ELR (cell line): ENCODE measurements at places on chromosomes 5 and 9.

DNA sequence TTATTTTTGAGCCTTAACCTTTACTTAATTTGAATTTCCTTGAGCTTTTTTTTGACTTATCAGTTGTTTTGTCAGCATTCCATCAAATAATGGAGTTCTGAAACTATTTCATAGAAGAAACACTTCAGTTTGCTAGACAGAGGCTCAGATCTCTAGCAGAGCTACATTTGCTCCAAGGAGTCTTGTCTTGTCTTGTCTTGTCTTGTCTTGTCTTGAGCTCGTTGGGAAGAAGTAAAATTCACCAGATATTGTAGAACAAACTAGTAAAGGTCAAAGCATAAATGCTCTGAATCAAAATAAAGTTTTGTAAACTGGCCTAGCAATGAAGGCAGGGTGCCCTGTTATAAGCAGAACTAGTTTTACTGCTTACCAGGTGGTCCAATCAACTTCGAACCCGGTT is 33.5 kb downstream of the RAB24 start:
- DNase-seq = no peak

- peak; percentile 0 for DNase-seq
Measured at GRCh38 chr9:118100529-118101419, 396.6 kb downstream of the TLR4 start.

DNA sequence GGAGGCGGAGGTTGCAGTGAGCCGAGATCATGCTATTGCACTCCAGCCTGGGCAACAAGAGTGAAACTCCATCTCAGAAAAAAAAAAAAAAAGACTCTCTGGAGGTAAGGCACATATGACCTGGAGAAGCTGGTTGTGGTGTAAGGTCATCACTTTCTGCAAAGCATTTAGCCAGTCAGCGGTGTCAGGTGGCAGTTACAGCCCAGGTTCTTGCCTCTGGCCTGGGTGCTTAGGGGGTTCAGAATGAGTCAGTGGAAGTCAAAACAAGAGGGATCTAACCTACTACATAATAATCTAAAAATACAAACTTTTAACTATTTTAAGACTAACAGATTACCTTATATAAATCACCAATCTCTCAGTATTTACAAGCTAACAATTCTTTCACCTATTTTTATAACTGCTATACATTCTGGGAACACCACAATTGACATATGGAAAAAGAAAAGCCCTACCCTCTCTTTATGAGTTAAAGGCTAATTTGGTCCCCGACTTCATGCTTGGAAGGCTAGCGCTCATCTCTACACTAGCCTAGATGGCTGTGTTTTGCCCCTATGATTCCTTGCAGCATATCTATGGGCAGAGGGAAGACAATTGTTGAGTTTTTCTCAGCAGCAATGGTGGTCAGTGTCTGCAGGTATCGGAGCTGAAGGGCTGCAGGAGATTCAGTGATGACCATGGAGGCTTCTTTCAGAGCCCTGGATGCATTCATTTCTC is 29.2 kb downstream of the STOM start:
- no peak for DNase-seq

GRCh38 chr5:35488791-35489190 is 128.9 kb upstream of the SPEF2 start:
- DNase-seq = peak; percentile 4

GRCh38 chr5:97157689-97158088 is 15.3 kb upstream of the LIX1 start:
- no peak for DNase-seq

GRCh38 chr9:98961513-98962180 is 17.9 kb downstream of the COL15A1 start:
- no peak for DNase-seq

DNA sequence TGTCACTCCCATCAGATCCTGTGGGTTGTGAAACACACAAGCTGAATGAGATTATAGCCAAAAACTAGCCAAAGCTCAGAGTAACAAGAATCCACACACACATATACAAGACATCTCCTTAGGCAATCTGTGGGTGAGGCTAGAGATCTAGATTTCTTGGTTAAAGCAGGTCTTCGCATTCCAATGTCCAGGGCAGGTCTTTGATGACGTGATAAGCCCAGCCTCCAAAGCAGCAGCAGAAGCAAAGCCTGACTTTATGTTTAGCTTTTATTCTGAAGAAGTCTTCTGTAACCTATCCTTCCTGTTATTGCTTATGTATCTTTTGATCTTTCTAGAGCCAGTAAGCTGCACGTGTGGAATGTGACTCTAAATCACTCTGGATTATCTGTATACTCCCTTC is 199.1 kb upstream of the SLC30A5 start:
- DNase-seq = no peak

GRCh38 chr5:80122579-80122978 is 87.4 kb downstream of the THBS4 start:
- no peak for DNase-seq

DNA sequence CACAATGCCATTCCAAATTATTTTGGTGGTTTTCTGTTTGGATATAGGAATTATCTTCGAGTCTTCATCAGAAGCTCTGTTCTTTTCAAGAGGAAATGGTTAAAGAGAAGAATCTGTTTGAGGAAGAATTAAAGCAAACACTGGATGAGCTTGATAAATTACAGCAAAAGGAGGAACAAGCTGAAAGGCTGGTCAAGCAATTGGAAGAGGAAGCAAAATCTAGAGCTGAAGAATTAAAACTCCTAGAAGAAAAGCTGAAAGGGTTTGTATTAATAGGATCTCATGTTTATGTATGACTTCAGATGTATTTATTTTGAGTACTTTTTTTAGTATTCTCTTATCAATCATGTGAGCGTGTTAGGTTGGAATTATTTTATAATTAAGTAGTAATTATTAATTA is 15.0 kb downstream of the HMMR start:
- no peak for DNase-seq

- DNase-seq = no peak
Measured at GRCh38 chr5:29150840-29151239, 2042.6 kb upstream of the CDH6 start.

GRCh38 chr5:173296737-173297676 is 31.2 kb downstream of the STC2 start:
- no peak for DNase-seq

DNA sequence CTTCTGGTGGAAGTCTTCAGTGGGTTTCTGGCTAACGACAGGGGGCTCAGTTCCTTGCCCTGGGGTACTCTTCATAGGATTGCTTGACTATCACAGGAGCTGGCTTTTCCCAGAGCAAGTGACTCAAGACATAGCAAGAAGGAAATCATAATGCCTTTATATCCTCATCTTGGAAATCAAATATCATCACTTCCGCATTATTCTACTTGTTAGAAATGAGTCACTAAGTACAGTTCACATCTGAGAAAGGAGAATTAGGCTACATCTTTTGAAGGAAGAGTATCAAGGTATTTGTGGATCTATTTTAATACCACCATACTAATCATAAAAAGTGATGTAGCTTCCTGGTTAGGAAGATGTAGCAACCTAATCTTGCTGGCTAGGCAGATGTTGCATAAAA is 148.2 kb upstream of the RAI14 start:
- peak; percentile 40 for DNase-seq

DNA sequence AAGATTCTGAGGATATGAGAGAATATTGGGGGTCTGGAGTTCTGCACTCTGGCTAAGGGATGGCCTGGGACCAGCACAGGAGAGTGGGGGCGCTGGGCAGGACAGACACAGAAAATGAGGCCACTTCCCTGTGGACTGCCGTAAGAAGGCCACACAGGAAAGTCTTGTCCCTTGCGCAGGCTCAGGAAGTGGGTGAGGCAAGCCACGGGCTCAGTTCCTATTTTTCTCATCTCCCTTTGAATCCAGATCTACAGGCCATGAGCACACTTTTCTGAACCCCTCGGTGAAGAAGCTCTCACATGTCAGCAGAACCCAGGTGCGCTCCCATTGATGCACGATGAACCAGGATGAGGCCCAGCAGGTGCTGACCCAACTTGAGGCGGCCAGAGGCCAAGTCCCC is 207.4 kb downstream of the AGTPBP1 start:
- no peak for DNase-seq

- no peak for DNase-seq
Measured at GRCh38 chr9:109723781-109724180, 56.2 kb upstream of the PALM2AKAP2 start.

GRCh38 chr5:58849921-58850667 is 267.2 kb downstream of the RAB3C start:
- peak; percentile 57 for DNase-seq

DNA sequence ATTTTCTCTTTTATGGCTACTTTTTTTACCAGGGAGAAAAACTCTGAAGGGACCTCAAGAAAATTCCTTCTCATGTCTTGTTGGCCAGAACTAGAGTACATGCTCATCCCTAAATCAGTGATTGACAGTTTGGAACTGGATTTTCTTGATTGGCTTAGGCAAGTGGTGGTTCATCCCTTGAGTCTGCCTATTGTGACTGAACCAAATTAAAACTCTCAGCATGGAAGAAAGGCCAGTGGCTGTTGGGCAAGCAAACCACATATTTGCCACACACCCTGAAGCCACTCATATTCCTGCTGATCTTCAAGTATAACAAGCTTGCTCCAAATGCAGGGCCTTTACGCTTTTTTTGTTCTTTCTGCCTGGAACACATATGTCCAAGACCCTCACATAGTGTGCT is 7.2 kb upstream of the HOMER1 start:
- no peak for DNase-seq

- peak; percentile 96 for DNase-seq
Measured at GRCh38 chr5:126594748-126595485, at the start of gene ALDH7A1. Gene ALDH7A1, minus strand, starts transcription at chr5:126595219. Its CDS starts 21 bp downstream, at chr5:126595198.

DNA sequence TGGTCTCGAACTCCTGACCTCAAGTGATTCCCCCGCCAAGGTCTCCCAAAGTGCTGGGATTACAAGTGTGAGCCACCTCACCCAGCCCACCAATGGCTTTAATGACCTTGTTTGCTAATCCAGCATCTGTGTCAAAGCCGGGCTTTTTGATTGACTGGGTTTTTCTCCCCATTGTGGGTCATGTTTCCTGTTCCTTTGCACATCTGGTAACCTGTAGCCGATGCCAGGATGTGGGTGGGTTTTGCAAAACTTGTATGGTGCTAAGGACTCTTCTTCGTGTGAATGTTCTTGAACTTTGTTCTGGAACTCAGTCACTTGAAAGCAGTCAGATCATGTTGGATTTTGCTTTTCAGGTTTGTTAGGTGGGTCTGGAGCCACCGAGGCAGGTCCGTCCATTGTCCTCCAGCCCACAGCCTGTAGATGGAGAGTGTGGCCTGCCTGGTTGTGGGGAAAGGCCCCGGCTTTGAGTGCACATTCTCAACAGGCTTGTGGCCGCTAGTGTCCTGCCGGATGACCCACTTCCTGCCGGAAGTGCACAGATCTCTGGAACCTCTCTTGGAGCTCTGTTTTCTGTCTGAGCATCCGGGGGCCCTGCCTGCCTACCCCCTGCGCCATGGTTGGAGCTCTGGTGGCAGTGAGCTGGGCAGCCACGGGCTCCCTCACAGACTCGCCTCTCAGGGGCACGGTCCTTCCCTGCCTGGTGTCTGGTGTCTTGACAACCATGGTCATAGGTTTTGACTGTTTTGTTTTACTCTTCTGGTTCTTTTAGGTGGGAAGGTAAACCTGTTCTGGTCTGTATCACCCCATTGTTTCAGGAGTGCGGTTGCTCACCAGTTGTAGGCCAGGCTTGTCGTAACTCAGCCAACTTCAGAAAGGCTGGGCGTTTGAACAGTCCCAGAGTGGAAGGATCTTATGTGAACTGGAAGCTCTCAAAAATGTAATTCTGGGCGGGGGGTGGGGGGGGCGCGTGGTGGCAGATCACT is 69.6 kb upstream of the CACNA1B start:
- no peak for DNase-seq

GRCh38 chr5:84354101-84354500 is 30.6 kb downstream of the EDIL3 start:
- DNase-seq = no peak

DNA sequence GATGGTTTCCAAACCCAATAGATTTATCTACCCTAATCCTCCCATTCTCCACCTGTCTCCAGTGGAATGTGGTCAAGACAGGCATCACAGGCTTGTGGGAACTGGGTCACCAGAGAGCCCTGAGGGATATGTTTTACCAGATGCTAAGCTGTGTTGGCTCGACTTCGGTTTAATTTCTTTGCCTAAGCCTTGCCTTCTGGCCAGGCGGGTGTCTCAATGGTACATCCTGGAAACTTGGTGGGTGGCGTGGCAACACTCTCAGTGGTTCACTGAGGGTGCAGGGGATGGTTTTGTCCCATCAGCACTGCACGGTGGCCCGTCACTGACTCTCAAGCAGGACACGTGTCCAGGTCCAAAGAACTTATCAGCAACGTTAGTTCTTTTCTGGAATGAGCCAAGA is 192.2 kb downstream of the TENT4A start:
- no peak for DNase-seq

- DNase-seq = peak; percentile 87
Measured at GRCh38 chr5:91381774-91382359, 1.2 kb downstream of the ARRDC3 start.

GRCh38 chr5:169298193-169298592 is 2.7 kb downstream of the SLIT3 start:
- DNase-seq = no peak

DNA sequence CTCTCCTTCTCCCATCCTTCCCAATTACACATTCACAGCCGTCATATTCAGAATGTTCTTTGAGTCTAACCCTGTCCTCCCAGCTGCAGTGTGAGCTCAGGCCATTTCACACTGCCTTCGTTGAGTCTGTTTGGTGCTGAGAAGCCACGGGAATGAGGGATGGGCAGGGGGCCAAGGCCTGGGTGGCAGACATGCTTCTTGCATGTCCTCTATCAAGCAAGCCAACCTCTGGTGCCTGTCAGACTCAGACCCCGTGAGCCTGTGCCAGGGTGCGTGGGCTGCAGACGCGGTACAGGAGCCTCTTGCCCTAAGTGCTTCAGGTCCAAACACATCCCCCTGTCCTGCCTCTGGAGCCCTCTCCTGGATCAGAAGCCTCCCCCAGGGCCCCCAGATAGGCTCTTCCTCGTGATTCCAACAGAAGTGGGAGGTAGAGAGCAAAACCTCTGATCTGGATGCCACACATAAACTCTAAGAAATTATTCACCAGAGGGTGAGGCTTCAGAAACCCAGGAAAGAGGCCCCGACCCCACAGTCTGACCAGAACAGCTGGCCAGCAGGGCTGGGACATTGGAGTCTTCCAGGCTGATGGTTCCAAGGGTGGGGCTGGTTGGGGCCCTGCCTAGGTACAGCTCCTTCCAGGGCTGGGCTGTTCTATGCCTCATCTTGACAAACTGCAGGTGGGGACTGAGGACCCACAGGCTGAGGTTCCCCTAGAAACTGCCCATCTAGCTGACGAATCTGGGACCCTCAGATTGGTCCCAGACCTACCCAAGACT is 46.7 kb upstream of the CDKN2AIPNL start:
- DNase-seq = no peak

DNA sequence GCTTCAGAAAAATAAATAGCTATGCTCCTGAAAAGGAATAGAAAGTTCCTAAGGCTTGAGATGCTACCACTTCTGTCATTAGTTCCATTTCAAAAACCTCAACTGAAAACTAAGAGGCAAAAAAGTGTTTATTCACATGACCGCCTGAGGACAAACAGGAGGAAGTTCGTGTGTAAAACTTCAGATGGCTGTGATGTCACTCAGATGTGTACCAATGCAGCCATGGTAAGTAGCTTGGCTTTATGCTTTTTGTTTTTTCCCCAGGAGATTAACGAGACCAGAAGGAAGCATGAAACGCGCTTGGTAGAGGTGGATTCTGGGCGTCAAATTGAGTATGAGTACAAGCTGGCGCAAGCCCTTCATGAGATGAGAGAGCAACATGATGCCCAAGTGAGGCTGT is 33.0 kb downstream of the LMNB1 start:
- no peak for DNase-seq

- no peak for DNase-seq
Measured at GRCh38 chr5:79191457-79191856, 44.5 kb upstream of the JMY start.
